Effector CD4-positive, alpha-beta T cell (primary cell): ENCODE measurements at places on chromosomes 5 and 9.

- DNase-seq = no peak
Measured at GRCh38 chr5:172841-173251, 18.4 kb upstream of the LRRC14B start.

DNA sequence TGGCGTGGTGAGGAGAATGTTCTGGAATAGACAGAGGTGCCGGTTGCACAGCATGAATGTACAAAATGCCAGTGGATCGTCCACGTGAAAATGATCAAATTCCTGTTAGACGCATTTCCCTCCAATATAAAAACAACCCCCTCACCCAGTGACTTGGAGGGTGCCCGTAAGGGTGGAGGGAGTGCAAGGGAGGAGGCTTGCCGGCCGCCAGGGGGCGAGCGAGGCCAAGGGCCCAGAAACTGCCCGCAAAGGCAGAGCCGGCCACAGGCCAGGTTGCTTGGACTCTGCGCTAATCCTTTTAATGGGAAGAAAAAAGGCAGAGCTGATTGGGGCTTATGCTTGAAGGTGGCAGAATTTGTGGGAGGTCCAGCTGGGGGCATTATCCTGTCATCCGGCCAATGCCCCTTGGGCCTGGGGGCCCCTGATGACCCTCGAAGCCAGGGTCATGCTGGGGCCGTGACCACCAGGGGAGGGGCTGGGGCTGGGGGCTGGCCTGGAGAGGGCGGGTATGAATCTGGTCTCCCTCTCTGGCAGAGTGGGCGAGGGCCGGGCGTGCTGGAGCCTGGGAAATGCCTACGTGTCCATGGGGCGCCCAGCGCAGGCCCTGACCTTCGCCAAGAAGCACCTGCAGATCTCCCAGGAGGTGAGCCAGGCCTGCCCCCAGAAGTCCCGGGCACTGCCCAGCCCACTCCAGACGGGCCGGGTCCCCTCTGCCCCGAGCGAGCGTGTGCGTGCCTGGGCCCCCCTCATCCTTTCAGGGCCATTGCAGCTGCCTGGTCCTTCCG, 12.0 kb downstream of the GPSM1 start:
- DNase-seq = no peak

- DNase-seq = no peak
Measured at GRCh38 chr5:98742396-98743073, 30.9 kb upstream of the RGMB start.

DNA sequence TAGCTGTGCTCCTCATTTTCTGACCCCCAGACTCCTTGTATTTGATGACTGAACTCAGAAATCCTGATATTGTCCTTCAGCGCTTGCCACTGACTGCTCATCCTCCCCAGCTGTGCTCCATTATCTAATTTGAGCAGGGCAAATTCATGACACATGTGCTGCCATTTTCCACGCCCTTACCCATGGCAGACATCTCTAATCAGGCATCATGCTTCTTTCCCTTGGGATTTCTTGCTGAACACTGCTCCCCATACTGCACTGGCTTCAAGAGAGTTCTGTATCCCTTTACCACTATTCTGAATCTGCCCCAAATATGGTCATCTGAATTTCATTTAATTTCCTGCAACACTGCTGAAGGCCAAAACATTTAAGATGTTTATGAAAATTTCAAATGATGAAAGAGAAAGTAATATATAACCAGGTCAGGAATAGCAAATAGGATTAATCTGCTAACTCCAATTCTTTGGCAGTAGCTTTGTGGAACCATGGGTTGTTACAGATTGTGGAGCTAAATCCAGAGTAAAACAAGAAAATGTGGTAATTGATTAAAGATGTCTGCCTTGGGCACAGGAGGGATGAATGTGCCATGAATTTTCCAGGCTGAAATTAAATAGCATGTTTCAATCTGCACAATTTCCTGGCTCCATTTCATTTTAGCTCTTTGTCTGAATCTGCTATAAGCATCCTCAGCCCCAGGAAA, 93.6 kb downstream of the CYFIP2 start:
- DNase-seq = no peak

DNA sequence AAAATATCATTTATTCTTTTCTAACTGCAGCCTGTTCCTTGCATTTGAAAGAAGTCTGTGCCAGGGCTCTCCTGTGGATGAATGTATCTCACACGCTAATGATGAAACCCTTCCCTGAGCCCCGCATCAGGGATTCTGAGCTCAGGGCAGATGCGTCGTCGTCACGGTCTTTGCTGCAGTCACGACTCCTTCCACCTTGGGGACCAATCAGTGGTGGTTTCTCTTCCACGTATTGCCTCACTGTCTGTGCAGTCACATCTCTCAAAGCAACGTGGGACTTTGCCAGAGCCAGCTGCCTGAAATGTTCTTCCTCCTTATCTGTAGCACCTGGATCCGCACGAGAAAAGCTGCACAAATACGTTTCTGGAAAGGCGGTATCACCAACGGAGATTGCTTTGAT, 13.9 kb upstream of the UBE2QL1 start:
- DNase-seq = no peak

DNA sequence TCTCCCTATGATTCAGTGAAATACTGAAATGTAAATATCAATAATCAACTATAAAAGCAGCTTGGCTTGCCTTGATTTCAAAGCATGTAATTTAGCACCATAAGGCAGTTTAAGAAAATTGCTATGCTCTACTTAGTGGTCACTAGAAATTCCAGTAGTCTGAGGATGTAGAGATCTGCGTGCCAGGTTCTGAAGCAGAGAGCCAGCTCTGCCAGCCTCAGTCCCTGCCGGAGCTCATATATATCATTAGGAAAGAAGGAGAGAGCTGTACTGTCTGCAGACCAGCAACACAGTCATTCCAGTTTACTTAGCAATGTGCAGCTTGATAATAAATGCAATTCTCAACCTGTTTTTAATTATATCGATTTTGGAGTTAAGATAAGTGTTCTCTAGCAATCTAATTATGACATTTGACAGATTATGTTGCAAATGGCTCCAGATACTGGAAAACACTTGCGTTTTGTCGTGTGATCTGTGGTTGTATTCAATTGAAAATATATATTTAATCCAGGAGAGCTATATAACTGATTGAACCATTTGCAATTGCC, 540.5 kb downstream of the CTNND2 start:
- no peak for DNase-seq

DNA sequence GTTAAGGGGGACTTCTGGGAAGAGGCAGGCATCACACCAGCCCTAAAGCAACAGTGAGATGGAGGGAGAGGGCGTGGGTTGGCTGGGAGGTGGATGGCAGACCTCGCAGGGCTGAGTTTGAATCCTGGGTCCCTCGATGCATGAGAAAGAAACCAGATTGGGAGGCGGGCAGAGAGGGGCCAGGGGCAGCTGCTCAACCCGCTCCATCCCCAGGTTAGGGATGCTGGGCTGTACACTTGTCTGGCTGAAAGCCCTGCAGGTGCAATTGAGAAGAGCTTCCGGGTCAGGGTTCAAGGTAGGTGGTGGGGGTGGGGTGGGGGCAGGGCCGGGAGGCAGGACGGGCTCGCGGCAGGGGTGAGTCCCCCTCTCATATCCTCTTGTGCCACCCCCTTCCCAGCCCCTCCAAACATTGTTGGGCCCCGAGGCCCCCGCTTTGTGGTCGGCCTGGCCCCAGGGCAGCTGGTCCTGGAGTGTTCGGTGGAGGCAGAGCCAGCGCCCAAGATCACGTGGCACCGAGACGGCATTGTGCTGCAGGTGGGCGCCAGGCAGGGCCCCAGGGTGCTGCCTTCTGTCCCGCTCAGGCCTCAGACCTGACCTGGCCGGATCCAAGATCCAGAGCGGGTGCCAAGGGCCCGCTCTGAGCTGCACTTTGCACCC, 49.8 kb upstream of the ASS1 start:
- DNase-seq = no peak

DNA sequence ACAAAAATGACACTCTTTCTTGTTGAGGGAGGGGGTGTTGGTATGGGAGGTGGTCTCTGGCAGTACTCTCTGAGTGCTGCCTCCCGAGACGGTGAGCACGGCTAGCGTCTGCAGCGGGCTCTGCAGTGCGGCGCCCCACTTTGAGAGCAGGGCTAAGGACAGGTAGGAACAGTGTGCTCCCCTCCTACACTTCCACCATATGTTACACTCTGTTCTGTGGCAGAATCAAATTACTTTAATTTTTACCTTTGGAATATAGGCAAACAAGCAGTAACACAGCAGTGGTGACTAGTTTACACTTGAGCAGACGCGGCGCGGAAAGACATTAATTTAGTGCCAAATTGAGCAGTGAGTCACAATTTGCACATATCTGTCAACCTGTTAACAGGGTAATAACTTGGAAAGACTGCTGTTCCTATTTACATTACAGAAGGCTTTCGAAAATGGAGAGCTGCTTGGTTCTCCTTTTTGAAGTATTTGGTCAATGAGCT, 136.3 kb downstream of the MED27 start:
- DNase-seq = no peak

DNA sequence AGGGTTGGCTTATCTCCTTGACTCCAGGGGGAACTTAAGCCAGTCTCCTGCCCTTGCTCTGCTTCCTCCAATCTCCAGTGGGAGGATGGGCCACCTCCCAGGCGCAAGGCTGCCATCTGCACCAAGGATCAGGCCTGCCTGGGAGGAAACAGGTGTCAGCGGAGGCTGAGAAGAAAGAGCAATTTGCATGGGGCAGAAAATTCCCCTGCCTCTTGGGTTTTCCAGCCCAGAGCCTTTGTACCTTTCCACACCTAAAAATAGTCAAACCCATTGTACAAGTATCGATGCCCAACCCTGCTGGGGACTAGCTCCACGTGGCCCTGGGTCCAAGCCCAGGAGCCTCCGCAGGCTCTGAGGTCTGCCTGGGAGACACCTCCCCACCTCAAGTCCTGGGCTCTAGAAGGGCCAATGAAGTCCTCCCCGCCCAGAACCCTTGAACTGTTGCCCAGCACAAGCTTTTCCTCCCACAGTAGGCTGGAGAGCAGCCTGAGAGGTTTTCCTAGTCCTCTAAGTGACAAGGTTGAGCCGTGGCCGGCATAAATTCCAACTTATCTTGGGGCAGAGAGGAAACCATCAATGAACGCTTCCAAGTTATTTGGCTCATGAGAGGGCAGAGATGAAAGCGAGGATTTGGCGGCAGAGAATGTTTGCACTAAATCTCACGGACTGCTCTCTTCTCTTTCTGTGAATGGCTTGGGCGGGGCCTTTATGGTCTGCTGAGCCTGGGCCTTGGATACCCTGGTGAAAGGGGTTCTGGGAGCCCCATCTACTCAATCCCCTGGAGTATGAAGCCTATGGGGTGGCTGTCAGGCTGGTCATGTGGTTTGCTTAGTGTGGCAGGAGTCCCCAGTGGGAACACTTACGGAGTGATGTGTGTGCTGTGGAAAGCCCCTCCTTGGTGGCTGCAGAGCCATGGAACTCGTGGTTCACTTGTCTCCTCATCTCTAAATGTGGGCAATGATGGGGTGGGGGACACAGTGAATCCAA, 15.6 kb downstream of the JADE2 start:
- no peak for DNase-seq

DNA sequence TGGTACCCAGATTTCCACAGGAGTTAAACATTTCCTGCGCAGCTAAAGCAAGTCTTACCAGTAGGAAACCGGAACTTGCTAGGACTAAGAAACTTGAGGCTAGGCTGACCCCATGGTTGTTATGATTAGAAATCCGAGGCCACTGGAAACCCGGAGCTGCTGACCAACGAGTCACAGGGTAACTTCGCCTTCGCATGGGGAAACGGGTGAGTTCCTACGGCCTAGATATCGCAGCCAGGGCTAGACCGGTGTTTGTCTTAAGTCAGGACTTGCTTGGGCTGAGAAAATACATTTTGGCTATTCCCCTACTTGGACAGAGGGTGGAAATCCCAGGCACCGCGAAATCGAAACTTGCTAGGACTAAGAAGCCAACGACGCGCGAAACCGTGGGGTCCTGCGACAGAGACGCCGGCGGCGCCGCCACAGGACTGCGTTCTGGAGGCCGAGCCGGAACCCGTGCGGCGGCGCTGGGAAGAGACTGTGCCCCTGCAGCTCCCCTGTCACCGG, 1.6 kb upstream of the ANXA2R start:
- peak; percentile 67 for DNase-seq

- DNase-seq = no peak
Measured at GRCh38 chr5:28516722-28517121, 1478.3 kb upstream of the CDH9 start.

- no peak for DNase-seq
Measured at GRCh38 chr5:152593388-152593787, 188.3 kb upstream of the NMUR2 start.

GRCh38 chr5:149054416-149054815, 8.4 kb downstream of the SH3TC2 start:
- DNase-seq = no peak

DNA sequence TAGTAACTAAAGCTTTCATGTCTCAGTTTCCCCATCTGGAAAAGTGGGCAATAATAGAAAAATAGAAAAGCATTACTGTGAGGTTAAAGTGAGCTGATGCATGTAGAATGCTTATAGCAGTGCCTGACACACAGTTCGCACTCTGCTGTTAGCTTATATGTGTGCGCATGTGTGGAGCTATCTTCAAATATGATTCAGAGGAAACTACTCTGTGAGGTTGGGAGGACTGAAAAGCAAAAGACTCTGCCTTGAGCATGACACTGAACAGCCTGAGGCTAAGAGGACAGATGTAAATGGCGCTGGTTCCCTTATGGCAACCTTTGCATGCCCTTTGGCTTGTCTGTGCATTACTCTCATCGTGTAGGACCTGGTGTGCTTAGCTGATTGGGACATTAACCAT, 19.4 kb downstream of the NTRK2 start:
- DNase-seq = no peak

DNA sequence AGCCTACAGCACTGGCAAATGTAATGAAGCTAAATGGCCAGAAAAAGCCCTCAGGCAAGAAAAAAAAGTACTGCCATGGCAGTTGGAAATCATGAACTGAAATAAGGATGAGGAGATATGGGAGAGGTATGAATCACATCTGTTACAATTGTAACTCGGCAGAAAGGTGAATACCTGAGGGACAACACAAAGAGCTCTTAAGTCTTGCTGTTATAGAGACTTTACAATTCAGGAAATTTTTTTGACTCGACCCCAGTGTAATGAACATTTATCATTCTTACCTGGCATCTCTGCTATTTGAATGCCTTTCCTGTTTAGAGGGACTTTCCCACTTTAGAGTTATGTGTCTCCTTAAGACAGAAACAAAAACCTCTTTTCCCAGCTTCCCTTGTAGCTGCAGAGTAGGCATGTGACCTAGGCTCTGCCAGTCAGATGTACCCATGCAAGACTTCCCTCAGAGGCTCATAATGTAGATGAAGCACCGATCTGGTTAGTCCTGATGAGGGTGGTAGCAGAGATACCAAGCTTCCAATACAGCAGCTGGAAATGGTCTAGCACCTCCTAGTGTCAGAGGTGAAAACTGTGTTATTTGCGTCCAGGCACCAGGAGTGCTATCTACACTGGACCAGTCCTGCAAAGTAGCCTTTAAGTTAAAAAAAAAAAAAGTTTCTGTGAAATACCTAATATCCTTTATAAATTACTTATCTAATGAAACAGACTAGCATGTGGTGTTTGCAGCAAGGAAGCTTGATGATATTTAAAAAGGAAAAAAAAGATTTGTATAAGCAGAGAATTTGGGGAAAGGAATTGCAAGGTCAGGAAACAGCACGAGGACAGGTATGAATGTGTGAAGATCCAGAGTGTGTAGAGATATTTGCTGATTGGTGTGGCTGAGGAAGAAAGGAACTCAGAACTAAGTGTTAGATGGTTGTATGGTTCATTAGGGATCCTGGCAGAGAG, 146.9 kb upstream of the SLC1A3 start:
- no peak for DNase-seq

- no peak for DNase-seq
Measured at GRCh38 chr9:35606138-35606504, 1.1 kb downstream of the TESK1 start.
